NCI-H526 (cell line): ENCODE measurements at places on chromosomes 13 and 19.

DNA sequence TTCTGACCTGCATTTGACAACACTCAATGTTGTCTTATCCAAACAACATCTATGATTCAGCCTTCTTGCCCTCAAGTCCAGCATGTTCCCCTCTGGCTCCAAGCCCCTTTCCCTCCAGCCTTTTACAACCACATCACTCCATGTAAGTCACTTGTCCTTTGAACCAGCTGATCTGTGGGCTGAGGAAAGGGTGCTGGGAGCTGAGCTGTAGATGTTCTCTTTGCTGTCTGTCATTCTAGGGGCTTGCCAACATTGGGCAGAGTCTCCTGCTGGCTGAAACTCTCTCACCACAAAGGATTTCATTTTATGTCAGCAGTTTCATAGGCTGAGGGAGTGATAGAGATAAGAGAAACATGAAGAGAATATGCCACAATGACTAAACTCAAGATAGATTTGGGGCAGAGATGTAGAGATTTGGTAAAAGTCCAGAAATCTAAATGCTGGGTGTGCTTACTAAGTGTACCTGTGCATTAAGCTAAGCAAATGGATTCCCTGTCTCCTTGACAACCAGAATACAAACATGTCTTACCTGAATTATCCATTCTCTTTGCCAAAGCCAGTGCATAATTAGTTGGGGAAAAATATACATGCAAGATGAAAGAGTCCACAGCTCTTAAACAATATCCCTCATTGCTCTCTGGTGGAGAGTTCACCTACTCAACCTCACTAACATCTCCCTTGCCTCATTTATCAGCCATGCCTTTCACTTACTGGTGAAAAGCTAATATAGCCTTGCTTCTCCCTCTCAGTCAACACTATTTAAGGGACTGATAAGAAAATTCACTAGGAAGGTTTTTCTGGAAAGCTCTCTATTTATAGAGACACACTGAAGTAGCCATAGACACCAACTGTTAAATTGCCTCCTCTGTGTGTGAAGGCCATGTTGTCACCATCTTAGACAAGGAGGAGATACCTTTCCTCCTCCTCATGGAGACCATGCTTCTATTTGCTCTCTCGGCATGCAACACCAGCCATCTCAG is 175.5 kb upstream of the SERP2 start:
- peak; percentile 77 for DNase-seq

- no peak for DNase-seq
Measured at GRCh38 chr13:43221611-43222010, 198.2 kb downstream of the DNAJC15 start.

GRCh38 chr19:17703824-17704463 is 15.3 kb upstream of the MAP1S start:
- DNase-seq, result peak; percentile 37

GRCh38 chr19:50669302-50670101 is 20.3 kb downstream of the C19orf81 start:
- DNase-seq, result peak; percentile 22

DNA sequence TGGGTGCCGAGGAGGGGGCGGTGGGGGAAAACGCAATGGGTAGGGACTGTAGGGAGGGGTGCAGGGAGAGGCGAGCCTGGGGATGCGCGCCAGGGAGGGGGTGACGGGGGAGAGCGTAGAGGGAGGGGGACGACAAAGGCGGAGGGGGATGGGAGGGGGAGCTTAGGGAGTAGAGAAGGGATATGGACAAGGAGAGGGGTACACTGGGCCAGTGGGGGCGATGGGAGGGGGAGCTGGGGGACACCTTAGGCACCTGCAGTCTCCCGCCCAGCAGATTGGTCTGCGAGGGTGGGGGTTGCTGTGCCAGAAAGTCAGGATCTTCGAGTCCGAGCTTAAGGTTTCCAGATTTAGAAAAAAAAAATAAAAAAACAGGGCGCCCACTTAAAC is 15.7 kb downstream of the CCDC124 start:
- peak; percentile 60 for DNase-seq

DNA sequence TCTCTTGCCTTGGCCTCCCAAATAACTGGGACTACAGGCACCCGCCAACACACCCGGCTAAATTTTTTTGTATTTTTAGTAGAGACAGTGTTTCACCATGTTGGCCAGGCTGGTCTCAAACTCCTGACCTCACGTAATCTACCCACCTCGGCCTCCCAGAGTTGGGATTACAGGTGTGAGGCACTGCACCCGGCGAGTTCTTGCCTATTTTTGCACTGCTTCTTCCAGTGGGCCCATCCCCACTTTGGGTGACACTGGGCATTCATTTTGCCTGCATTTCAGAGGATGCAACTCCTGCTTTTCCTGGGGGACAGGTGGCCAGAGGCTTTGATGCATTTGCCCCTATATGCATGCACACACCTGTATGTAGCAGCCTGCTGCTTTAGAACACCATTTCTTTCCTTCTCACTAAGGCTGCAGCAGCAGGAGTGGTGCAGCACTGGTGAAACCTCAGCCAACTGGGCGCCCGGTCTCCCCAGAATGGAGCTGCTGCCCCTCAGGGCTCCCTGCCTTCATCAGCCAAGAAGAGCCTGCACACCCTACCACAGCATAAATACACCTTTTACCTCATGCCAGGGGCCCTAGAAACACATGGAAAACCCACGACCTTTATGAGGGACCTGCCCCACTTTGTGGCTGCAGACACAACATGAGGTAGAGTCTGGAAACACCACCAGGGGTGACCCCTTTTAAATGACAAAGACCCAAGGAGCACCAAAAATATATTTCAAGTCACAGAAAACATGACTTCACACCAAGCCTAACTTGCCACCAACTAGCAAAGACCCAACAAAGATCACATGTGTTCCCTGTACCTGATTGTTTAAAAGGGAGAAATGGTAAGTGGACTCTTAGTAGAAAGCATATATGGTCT is 36.8 kb upstream of the POP4 start:
- no peak for DNase-seq

GRCh38 chr19:40261631-40262030 is 23.5 kb downstream of the AKT2 start:
- DNase-seq, result no peak

DNA sequence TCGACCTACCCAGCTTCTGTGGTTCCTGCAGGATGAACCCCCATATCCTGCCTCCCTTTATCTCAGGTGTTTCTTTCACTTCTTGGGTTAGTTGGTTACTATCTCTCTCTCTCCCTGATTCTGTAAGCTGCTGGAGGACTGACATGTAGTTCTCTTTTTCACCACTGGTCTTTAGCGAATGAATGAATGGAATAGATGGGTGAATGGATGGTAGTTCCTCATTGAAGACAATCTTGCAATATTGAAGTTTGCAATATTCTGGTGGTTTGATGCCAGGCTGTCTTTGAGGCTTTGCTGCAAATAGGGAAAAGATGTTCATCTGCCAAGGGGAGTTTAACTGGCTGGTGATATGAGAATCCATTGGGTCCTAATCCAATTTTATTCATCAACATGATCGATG is 120.2 kb downstream of the UBL3 start:
- DNase-seq, result no peak

- DNase-seq, result no peak
Measured at GRCh38 chr13:29537736-29538651, 57.5 kb downstream of the SLC7A1 start.

GRCh38 chr13:34897220-34897619 is 44.9 kb upstream of the NBEA start:
- no peak for DNase-seq

DNA sequence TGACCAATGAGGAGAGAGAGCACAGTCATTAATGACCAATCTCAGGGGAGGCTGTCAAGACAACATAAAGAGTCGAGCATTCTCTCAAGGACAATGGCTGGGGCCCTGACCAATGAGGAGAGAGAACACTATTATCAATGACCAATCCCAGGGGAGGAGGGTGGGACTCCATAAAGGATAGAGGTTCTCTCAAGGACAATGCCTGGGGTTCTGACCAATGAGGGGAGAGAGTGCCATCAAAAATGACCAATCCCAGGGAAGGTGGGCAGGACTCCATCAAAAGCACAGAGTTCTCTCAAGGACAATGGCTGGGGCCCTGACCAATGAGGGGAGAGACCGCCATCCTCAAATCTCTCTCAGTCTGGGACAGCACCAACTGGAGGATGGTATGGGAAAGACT is 3.3 kb upstream of the KLK11 start:
- no peak for DNase-seq

DNA sequence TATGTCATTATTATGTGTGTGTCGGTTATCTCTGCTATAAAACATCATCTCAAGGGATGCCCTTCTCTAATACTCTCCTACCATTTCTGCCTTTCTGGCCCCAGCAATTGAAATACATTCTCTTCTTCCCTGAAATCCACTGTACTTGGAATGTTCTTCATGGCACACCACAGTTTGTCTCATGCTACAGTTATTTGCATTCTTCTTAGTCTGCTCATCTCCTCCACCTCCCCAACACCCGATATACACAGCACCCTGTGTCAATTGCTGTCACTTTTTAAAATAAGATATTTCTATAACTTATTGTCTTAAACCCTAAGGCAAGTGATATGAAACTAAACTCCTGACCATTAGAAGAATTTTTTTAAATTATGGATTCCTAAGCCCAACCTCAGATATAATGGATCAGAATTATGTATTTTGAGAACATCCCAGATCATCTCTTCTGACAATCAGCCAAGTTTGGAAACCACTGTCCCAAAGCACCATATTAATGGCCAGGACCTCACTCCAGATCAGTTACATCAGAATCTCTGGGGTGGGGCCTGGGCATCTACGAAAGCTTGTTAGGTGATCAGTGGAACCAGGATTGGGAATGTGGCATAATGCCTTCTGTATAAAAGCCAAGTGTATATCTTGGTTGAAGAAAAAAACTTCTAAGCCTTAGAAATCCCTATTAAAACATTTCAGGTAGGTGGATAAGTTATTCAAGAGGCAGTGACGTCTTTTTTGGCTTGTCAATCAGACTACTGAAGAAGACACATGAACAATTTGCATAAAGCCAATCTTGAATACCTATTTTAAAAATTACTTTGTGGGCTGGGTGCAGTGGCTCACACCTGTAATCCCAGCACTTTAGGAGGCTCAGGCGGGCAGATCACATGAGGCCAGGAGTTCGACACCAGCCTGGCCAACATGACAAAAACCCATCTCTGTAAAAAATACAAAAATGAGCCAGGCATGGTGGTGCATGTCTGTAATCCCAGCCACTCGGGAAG is 30.0 kb upstream of the KBTBD7 start:
- DNase-seq, result no peak
